Sigmoid colon (tissue), 7 donors: ENCODE measurements at places on chromosomes 12 and 14. TPM values are rescaled to one million over a fixed set of nuclear protein-coding genes. Genes with fewer than 3 reads are reported as not detected.

DAO gene
- not detected for total RNA-seq

DNA sequence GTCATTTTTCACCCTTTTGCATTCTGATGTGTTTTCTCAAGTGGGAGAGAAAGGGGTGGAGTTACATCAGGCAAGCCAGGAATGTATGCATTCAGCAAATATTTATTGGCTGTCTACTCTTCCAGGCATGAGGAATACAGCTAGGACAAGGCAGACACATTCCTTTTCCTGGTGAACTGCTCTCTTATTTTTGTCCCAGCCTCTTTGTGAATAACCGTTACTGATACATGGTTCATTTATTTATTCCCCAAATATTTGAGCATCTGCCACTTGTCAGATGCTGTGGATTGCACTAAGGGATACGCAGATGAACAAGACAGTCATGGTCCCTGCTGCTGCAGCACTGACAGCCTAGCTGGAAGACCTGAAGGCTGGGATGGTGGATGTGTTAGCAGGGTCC is 6.1 kb downstream of the PELI2 start:
- peaks cover 75% of the 10 kb centered on the region for H3K4me1 ChIP-seq
- no peaks in the 10 kb centered on the region for H3K27me3 ChIP-seq
- no peak for DNase-seq
- H3K4me3 ChIP-seq = no peak overlapping the region

GRCh38 chr12:4211372-4211771 is 62.2 kb upstream of the CCND2 start:
- no peaks in the 10 kb centered on the region for H3K4me1 ChIP-seq
- no peaks in the 10 kb centered on the region for H3K27me3 ChIP-seq
- H3K4me3 ChIP-seq = no peak overlapping the region
- H3K36me3 ChIP-seq = no peaks in the 10 kb centered on the region

ACOT6 gene
- total RNA-seq = not detected

RERGL gene
- 3.4 TPM for total RNA-seq

SCN8A gene
- total RNA-seq = 0.41 TPM

- H3K4me1 ChIP-seq = peaks cover 9% of the 10 kb centered on the region
- no peaks in the 10 kb centered on the region for H3K27me3 ChIP-seq
- H3K4me3 ChIP-seq = no peak overlapping the region
- DNase-seq = no peak
These were observed 259.5 kb downstream of the MSRB3 start for GRCh38 chr12:65537978-65538377.

RAPGEF3 gene
- total RNA-seq = 14.6 TPM

- no peaks in the 10 kb centered on the region for H3K36me3 ChIP-seq
- no peak for DNase-seq
- H3K4me1 ChIP-seq = no peaks in the 10 kb centered on the region
- H3K27ac ChIP-seq = no peak overlapping the region
These were observed 437.9 kb downstream of the BCL11B start for GRCh38 chr14:98834119-98834518.

DNA sequence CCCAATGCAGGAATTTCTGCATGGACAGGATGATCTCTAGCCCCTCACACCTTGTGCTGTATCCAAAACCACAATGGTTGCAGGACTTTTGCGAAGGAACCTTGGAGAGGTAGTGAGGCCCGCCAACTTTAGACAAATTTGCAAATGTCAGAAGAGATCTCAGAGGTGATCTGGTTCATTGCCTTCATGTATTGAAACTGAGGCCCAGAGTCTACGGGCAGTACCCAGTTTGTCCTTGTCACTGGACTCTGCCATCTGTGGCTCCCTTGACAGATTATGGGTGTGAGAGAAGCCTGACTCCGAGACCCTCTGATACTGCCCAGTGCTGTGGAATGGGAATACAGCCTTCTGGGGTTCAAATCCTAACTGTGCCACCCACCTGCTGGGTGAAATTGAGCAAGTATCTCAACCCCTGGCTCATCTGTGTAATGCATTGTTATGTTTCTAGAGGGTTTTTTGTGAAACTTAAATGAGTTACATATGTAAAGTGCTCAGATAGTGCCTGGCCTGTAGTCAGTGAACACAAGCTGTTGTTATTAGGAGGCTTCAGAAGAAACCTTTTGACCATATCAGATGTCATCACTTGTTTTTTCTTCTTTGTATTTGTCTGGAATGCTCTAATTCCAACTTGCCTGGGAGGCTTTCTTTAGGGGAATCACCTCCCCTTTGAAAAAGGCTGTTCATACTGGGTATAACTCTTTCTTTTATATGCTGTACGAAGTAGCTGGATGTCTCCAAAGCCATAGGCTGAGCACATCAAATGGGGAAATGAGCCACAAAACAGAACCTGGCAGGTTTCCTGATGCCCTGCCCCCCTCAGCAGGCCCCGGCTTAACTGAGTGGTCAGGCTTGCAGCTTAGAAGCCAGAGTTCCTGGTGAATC is 71.4 kb upstream of the SRSF5 start:
- H3K27ac ChIP-seq = peak overlapping the region; percentile 66
- H3K36me3 ChIP-seq = no peaks in the 10 kb centered on the region
- DNase-seq = no peak
- H3K27me3 ChIP-seq = no peaks in the 10 kb centered on the region
- no peak overlapping the region for H3K4me3 ChIP-seq

DNA sequence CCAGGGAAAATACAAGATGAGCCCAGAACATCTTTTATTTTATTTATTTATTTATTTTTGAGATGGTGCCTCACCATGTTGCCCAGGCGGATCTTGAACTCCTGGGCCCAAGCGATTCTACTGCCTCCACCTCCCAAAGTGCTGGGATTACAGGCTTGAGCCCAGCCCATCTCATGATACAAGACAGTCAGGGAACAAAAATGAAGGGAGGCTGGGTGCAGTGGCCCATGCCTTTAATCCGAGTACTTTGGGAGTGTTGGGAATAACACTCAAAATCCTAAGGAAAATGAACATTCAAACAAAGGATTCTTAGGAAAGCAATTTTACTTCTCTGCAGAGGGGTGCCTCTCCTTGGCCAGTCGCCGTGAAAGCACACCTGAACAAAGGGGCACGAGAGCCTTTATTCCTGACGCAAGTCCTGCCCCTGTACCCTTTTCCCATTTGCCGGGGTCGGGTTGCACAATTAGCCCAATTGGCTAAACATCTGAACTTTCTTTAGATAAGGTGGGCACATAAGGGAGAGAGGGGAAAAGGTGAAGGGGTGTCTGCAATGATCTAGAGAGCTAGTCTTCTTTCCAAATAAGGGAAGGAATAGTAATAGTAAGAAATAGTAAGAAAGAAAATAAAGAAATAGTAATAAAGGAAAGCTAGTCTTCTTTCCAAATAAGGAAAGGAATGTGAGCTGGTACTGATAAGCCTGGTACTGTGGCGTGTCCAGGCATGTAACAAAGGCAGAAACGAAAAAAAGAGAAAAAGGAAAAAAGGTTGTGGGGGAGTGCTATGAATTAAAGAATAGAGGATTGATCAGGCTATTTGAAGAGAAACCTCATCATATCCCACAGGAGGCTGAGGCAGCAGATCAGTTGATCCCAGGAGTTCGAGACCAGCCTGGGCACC is 13.4 kb downstream of the NCAPD2 start:
- H3K36me3 ChIP-seq = peaks cover 5% of the 10 kb centered on the region
- no peak for DNase-seq
- no peaks in the 10 kb centered on the region for H3K27me3 ChIP-seq
- H3K4me3 ChIP-seq = no peak overlapping the region
- peak overlapping the region; percentile 14 for H3K27ac ChIP-seq

DNA sequence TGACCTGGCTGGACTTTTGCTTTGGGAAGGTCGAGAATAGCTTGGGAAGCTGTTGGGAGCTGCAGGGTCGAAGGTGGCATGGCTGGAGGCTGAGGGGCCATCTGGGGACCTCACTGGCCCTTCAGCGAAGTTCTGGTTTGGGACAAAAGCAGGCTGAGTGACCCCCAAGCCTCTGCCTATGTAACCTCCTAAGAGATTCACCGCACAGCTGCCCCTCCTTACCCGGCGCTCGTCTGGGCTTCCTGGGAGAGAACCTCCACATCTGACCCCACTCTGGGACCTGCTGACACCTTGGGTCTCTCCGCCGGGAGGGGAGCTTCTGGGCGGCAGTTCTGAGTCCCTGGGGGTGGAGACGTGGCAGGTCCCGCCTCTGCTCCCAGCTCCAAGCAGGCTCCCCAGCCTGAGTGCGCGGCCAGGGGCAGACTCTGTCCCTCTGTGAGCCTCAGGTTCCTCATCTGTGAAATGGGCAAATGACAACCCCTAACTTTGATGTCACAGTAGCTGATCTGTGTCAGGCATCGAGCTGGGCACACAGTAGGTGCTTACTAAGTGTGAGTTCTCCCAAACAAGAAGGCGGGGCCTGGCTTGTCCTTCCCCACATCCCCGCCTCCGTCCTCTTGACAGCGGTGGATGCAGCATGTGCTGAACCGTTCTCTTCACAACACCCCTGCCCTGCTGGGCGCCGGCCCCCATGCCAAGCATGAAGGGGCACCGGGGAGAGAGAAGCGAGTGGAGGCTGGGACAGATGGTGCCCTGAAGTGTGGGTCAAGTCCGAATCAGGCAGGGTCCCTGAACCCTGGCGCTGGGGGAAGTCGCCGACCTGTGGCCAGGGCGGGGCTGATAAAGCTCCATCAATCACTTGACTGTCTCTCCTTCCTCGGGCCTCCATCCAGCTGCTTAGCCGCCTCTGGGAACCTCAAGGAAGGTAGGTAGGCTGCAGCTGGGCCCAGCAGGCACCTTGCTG is 3.8 kb downstream of the EXOC3L4 start:
- no peaks in the 10 kb centered on the region for H3K4me1 ChIP-seq
- no peak overlapping the region for H3K4me3 ChIP-seq
- H3K27ac ChIP-seq = no peak overlapping the region
- H3K27me3 ChIP-seq = peaks cover 32% of the 10 kb centered on the region
- H3K36me3 ChIP-seq = no peaks in the 10 kb centered on the region

DNA sequence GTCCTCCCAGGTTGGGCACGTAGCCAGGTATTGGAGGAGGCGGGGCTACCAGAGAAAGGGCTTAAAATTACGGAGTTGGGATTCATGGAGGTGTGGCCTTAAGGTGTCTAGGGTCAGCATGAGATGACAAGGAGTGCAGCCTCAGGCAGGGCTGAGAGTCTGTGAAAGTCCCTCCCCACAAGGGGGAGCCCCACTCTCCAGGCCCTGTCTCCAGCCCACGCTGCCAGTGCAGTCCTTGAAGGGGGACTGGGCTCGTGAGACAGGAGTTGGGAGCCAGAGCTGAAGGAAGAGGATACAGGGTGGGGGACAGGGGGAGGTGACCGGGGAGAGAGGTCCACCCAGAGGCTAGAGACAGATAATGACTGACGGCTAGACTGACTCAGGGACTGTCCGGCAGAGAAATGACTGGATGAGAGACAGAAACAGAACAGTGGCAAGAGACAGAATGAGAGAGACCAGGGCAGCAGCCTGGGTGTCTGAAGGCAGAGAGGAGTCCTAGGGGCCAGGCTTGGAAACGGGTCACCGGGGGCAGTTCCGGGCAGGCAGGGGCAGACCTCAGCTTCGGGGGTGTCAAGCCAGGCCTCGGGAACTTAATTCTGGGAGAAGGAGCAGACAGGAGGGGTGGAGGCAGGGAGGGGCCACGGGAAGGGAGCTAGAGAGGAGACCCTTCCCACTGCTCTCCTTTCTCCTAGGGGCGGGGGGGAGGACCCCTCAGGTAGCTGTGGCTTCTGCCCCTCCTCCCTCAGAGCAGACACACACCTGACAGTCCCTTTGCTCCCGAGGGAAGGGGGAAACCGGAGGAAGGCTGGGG is 970 bp downstream of the CDH24 start:
- H3K4me1 ChIP-seq = peaks cover 19% of the 10 kb centered on the region
- DNase-seq = peak; percentile 80
- peaks cover 20% of the 10 kb centered on the region for H3K36me3 ChIP-seq
- peak overlapping the region; percentile 67 for H3K4me3 ChIP-seq

BICDL1 gene
- total RNA-seq = 1.4 TPM

GRCh38 chr14:50070840-50071548 is 45.4 kb downstream of the VCPKMT start:
- no peak overlapping the region for H3K4me3 ChIP-seq
- no peaks in the 10 kb centered on the region for H3K4me1 ChIP-seq
- DNase-seq = no peak
- no peaks in the 10 kb centered on the region for H3K27me3 ChIP-seq
- no peak overlapping the region for H3K27ac ChIP-seq
- H3K36me3 ChIP-seq = no peaks in the 10 kb centered on the region

DNA sequence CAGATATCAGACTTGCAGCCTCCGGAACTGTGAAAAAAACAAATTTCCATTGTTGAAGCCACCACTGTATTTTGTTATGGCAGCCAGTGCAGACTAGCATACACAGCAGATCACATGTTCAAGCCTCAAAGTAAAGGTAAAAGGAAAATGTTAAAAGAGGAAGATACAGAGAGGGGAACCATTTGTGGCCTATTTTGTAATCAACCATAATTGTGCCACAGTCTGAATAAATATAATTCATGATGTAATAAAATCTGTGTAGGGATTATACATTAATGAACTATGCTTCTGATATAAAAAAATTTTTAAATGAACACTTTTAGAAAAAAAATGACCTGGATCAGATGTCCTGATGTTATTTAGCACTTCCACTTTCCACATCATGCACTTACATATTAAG is 79.6 kb downstream of the SLC16A7 start:
- H3K36me3 ChIP-seq = no peaks in the 10 kb centered on the region
- no peak overlapping the region for H3K27ac ChIP-seq
- no peaks in the 10 kb centered on the region for H3K27me3 ChIP-seq
- H3K4me3 ChIP-seq = no peak overlapping the region
- H3K4me1 ChIP-seq = no peaks in the 10 kb centered on the region

TEX22 gene
- total RNA-seq = not detected

- H3K36me3 ChIP-seq = no peaks in the 10 kb centered on the region
- no peak overlapping the region for H3K4me3 ChIP-seq
- H3K4me1 ChIP-seq = no peaks in the 10 kb centered on the region
- DNase-seq = no peak
These were observed 98.9 kb downstream of the ZFP36L1 start for GRCh38 chr14:68693926-68694325.

- H3K27me3 ChIP-seq = no peaks in the 10 kb centered on the region
- no peak overlapping the region for H3K4me3 ChIP-seq
- no peak for DNase-seq
- H3K36me3 ChIP-seq = peaks cover 63% of the 10 kb centered on the region
- H3K27ac ChIP-seq = no peak overlapping the region
These were observed 16.7 kb downstream of the CDK2AP1 start for GRCh38 chr12:123254853-123255446.
